ENCODE measurements at places on chromosomes 2 and 18.

DNA sequence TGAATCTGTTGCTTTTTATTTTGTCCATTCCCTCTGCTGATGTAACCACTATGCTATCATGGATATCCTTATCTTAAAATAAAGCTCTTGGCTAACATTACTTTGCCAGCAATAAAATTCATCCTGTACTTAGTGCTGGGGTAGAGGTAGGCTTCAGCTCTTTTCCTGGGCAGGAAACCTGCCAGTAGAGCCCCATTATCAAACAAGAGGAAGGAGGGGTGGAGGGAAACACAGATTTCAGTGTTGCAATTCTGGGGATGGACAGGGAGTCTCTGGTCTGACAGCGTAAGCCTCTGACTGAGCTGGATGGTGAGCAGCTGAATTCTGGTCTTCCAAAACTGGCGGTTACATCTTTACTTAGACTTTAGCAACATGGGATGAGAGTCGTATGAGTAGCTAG, 47.5 kb downstream of the CASP8 start:
- no peak for DNase-seq

- no peak for DNase-seq
Observed at GRCh38 chr2:25044011-25044410, 2.1 kb downstream of the EFR3B start.

- DNase-seq = no peak
Observed at GRCh38 chr2:133431289-133431688, 137.0 kb downstream of the NCKAP5 start.

- DNase-seq = no peak
Observed at GRCh38 chr2:45394842-45395241, 216.2 kb downstream of the SRBD1 start.

- DNase-seq = peak; percentile 41
Observed at GRCh38 chr2:127052057-127052770, 54.7 kb downstream of the BIN1 start.

- no peak for DNase-seq
Observed at GRCh38 chr2:41854227-41854626, 193.6 kb upstream of the PKDCC start.

- no peak for DNase-seq
Observed at GRCh38 chr2:124884315-124884714, 859.2 kb downstream of the CNTNAP5 start.

DNA sequence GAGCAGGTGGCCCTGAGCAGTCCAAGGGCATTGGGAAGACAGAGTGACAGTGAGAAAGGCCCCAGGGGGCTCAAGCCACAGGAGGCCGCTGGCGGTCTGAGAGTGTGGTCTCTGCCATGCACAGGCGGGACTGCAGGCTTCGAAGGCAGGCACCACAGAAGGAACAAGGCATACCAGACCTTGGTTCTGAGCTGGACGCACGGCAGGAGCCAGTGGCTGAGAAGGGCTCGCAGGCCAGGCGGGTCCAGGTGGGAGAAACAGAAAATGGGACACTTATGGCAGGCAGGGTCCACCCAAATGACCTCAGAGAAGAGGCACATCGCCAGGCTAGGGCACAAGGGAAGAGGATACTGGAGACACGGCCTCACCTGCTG, 14.9 kb downstream of the HJURP start:
- no peak for DNase-seq

GRCh38 chr2:75709297-75709696, 1.4 kb downstream of the GCFC2 start:
- no peak for DNase-seq

DNA sequence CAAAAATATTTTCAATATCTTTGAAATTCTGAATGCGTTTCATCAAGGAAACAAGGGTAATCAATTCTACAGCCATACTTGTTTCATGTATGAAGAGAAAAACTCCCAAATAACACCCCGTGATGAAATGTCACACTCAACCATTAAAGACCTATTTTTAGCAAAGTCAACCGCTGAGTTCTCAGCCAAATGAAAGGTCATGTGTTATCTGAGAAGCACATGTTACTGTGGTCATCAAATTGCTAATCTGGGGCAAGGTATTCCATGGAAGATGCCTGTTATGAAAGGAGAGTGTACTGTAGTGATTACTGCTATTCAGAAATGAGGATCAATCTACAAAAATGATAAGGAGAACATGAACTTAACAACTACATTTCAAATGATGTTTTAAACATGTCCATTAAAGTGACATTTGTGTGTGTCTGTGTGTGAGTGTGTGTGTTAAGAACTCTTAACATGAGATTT, 126.7 kb downstream of the BCL2 start:
- no peak for DNase-seq

GRCh38 chr2:222311978-222312738, 13.4 kb upstream of the PAX3 start:
- no peak for DNase-seq

Data from caudate nucleus (tissue), 63 donors.